Left ventricle myocardium inferior (tissue), 1 donor: ENCODE measurements at places on chromosomes 13 and 19. TPM values are rescaled to one million over a fixed set of nuclear protein-coding genes. Genes with fewer than 3 reads are reported as not detected.

Gene CDX2
- not detected for total RNA-seq

- no peak overlapping the region for H3K27ac ChIP-seq
- H3K27me3 ChIP-seq, result no peaks in the 10 kb centered on the region
- no peak for DNase-seq
- no peak overlapping the region for H3K4me3 ChIP-seq
- no peaks in the 10 kb centered on the region for H3K4me1 ChIP-seq
These were observed 7.2 kb upstream of the ASPDH start for GRCh38 chr19:50520822-50521465.

DNA sequence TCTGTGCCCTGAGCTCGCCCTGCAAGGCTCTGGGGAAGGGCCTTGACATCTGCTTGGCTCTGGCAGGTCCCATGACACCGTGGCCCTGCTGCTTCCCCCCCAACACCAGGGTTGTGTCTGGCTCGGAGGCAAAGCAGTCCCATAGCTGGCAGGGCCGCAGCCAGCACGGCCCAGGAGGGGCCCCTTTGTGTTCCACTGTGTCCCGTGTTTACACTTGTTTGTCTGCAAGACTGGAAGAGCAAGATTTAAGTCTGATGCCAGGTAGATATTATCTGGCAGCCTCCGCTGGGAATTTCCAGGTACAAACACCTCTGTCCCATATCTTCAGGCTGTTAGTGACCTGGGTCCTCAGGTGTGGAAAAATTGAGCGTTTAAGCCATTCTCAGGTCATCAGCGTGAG, 44.3 kb downstream of the MCF2L start:
- H3K27ac ChIP-seq, result no peak overlapping the region
- H3K27me3 ChIP-seq, result no peaks in the 10 kb centered on the region
- H3K4me3 ChIP-seq, result no peak overlapping the region
- H3K36me3 ChIP-seq, result peaks cover 33% of the 10 kb centered on the region
- DNase-seq, result no peak
- H3K4me1 ChIP-seq, result peaks cover 30% of the 10 kb centered on the region

DNA sequence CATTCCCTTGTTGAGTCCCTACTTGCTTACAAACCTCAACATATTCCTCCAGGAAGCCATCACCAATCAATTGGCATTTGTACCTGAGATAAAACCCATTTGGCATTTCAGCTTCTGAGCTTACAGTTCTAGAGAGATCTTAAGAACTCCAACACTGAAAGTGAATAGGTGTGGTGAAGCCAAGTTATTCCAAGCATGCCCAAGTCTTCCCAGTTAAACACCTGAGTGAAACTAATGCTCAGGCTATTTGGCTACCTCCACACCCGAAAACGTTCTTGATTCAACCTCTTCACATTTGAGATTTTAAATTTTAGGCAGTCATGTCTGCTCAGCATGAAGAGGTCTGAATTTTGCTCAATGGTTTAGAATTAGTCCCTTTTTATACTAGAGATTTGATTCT, 2.5 kb upstream of the SCEL start:
- peaks cover 19% of the 10 kb centered on the region for H3K27me3 ChIP-seq
- no peaks in the 10 kb centered on the region for H3K36me3 ChIP-seq
- H3K27ac ChIP-seq, result no peak overlapping the region
- H3K4me1 ChIP-seq, result no peaks in the 10 kb centered on the region
- H3K4me3 ChIP-seq, result no peak overlapping the region

GRCh38 chr13:69324090-69324886, 783.3 kb upstream of the ATXN8OS start:
- H3K36me3 ChIP-seq, result no peaks in the 10 kb centered on the region
- no peak overlapping the region for H3K4me3 ChIP-seq
- H3K4me1 ChIP-seq, result no peaks in the 10 kb centered on the region
- no peak overlapping the region for H3K27ac ChIP-seq
- no peak for DNase-seq

- peak; percentile 51 for DNase-seq
- peaks cover 57% of the 10 kb centered on the region for H3K4me1 ChIP-seq
- H3K27ac ChIP-seq, result no peak overlapping the region
- no peaks in the 10 kb centered on the region for H3K36me3 ChIP-seq
- H3K27me3 ChIP-seq, result peaks cover 100% of the 10 kb centered on the region
- peak overlapping the region; percentile 56 for H3K4me3 ChIP-seq
These were observed 2.7 kb downstream of the VSTM2B start for GRCh38 chr19:29528350-29528945.

GRCh38 chr19:45863335-45863839, 440 bp upstream of the SYMPK start:
- peaks cover 23% of the 10 kb centered on the region for H3K36me3 ChIP-seq
- no peak overlapping the region for H3K27ac ChIP-seq
- peaks cover 40% of the 10 kb centered on the region for H3K27me3 ChIP-seq
- H3K4me3 ChIP-seq, result peak overlapping the region; percentile 98
- DNase-seq, result no peak

DNA sequence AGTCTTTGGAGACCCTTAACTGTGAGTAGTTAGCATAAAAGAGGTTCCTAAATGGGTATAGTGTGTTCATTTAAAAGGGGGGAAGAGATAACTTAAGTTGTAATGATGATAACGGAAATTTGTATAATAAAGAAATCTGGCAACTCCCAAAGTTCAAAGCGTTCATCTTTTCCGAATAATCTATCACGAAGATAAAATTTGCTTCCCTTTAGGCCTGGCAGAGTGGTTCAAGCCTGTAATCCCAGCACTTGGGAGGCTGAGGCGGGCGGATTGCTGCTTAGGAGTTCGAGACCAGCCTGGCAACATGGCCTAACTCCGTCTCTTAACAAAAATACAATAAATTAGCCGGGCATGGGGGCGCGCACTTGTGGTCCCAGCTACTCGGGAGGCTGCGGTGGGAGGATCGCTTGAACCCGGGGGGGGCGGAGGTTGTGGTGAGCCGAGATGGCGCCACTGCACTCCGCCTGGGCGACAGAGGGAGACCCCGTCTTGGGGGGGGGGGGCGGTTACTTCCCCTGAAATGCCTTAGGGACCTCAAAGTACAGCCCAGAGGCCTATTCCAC, 934 bp downstream of the N4BP2L2 start:
- H3K36me3 ChIP-seq, result peaks cover 25% of the 10 kb centered on the region
- peak overlapping the region; percentile 80 for H3K4me3 ChIP-seq
- no peaks in the 10 kb centered on the region for H3K27me3 ChIP-seq
- H3K27ac ChIP-seq, result peak overlapping the region; percentile 95
- peak; percentile 33 for DNase-seq

Gene ZNF433
- total RNA-seq, result 3.4 TPM

Gene ZSCAN22
- total RNA-seq, result 1.8 TPM

DNA sequence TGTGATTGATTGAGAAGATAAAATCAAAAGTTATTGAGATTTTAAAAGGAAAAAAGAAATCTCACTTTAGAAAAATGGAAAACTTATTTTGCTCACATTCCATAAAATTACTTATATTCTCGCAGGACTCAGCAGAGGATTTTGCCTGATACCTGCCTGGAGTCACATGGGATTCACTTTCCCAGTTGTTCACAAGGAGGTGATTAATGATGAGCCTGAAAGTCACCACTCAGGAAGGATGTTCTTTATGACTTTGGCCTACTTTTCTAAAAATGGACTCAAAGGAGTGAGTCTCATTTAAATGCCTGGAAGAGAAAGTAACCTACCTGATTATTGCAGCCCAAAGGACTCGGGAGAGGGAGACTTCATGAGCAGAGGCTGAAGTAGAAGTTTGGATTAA, 34.5 kb upstream of the FAM216B start:
- no peaks in the 10 kb centered on the region for H3K27me3 ChIP-seq
- H3K27ac ChIP-seq, result peak overlapping the region; percentile 75
- H3K36me3 ChIP-seq, result no peaks in the 10 kb centered on the region
- H3K4me3 ChIP-seq, result no peak overlapping the region

DNA sequence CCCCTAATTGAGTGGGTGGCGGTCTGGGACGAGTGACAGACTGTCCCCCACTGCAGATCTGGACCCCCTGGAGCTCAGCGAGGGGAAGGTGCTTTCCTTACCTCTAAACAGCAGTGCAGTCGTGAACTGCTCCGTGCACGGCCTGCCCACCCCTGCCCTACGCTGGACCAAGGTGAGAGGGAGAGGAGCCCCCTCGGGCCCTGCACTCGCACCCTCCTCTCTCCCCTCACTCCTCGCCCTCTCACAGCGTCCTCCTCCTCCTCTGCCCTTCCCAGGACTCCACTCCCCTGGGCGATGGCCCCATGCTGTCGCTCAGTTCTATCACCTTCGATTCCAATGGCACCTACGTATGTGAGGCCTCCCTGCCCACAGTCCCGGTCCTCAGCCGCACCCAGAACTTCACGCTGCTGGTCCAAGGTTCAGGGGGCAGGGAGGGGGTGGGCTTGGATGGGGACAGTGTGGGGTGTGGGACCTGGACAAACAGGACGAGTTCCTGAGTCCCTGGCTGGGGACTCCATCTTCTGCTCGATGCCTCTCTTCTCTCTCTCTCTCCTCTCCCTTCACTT, 9.6 kb downstream of the BCAM start:
- H3K27me3 ChIP-seq, result no peaks in the 10 kb centered on the region
- H3K4me1 ChIP-seq, result peaks cover 30% of the 10 kb centered on the region
- no peak for DNase-seq
- H3K27ac ChIP-seq, result no peak overlapping the region

- no peak for DNase-seq
- H3K36me3 ChIP-seq, result no peaks in the 10 kb centered on the region
These were observed 960 bp upstream of the GSX1 start for GRCh38 chr13:27791146-27791900.

GRCh38 chr13:22061806-22062391, 391.0 kb downstream of the FGF9 start:
- H3K4me1 ChIP-seq, result no peaks in the 10 kb centered on the region
- H3K4me3 ChIP-seq, result no peak overlapping the region
- H3K36me3 ChIP-seq, result no peaks in the 10 kb centered on the region
- DNase-seq, result no peak

Gene AP1M1
- total RNA-seq, result 38.5 TPM

DNA sequence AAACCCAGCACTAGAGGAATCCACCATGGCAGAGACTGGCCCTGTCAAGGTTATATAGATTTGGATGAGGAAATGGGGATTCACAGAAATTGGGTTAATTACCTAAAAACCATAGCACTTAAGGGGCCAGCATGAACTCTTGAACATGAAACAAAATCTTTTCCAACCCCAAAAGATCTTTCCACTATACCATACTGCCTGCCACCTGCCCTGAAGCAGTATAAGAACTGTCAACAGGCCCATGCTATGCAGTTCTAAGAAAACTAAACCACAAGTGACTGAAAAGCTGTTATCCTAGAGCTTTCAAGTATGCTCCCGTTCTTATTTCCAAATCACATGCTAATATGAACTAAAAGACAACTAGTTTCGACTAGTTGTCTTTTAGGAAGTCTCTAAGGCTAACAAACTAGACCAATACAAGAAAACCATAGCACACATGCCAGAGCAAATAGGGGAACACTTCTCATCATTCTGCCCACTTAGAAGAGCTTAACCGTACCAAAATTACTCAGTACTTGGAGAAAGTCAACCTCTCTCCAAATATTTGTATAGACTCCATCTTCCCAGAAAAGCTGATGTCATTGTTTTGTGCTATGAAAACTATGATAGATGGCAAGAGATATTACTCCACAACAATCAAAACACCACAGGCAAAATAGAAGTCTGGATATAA, 27.5 kb downstream of the HSPH1 start:
- peaks cover 49% of the 10 kb centered on the region for H3K36me3 ChIP-seq
- no peak for DNase-seq
- H3K27me3 ChIP-seq, result no peaks in the 10 kb centered on the region

Gene FARP1
- total RNA-seq, result 17.6 TPM

Gene ARHGAP33
- 3.8 TPM for total RNA-seq

DNA sequence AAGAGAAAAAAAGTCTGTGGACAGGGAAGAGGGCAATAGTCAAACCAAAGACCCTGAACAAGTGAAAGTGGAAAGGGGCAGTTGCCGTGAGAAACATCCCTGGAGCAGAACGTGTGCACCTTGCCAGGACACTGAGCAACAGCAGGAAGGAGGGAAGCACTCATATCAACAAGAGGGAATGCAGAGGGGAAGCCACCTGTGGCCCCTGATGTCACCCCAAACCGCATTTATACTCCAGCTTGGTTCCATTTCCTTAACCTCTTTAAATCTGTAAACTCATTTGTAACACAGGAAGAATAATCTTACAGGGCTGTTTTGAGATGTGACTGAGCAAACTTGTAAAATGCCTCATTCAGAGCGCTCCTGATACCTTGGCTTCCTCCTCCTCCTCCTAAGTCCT, 698.8 kb downstream of the DIAPH3 start:
- peaks cover 6% of the 10 kb centered on the region for H3K4me1 ChIP-seq
- no peak overlapping the region for H3K4me3 ChIP-seq
- no peaks in the 10 kb centered on the region for H3K27me3 ChIP-seq
- DNase-seq, result no peak
- H3K27ac ChIP-seq, result no peak overlapping the region

Gene IGFL4
- total RNA-seq, result not detected

Gene ZNF440
- 3.7 TPM for total RNA-seq

Gene ANKLE1
- 0.11 TPM for total RNA-seq

Gene CD209
- total RNA-seq, result 7.0 TPM

Gene CD79A
- total RNA-seq, result not detected

DNA sequence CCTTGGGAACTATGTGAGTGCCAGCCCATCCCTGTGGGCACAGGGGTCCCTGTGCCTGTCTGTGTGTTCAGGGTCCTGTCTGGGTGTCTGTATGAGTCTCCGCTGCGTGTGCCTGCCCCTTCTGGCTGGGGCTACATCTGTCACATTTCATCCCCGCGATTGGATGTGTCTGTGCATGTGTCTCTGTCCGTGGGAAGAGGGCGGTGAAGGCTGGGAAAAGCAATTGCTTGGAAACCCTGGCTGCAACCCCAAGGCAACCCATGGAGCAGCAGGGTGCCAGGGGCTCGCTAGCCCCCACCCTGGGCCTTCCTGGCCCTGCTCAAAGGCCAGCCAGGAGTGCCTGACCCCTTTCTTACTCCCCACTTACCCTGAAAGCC, 1.4 kb downstream of the MAG start:
- DNase-seq, result no peak
- peaks cover 76% of the 10 kb centered on the region for H3K27me3 ChIP-seq
- no peak overlapping the region for H3K27ac ChIP-seq
- no peak overlapping the region for H3K4me3 ChIP-seq
- H3K36me3 ChIP-seq, result no peaks in the 10 kb centered on the region

DNA sequence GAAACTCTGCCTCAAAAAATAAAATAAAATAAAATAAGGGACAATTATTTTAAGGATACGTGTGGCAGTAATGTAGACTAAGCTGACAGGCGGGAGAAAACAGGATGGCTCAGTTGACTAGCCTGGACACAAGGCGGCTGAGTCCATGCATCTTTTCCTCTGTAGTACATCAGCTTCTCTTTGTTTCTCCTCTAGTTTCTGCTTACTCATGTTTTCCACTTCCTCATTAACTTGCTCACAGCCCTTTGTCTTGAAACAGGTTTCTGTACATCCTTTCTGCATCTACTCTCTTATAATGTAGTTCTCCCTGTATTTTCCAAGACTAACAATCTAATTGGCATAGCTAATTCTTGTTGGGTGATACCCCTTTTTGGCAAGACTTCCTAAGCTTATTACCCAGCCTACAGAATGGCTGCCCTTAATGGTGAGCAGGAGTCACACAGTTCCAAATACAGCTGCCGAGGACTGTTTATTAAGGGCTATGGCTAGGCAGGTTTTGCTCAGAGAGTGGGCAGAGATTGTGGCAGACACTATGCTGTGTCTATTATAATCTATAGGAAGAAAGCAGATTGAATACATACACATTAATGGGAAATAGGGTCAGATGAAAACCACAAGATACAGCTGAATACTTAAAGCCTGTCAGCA, 58.7 kb upstream of the KLF5 start:
- H3K4me1 ChIP-seq, result no peaks in the 10 kb centered on the region
- DNase-seq, result no peak
- no peaks in the 10 kb centered on the region for H3K27me3 ChIP-seq
- peaks cover 25% of the 10 kb centered on the region for H3K36me3 ChIP-seq
- H3K27ac ChIP-seq, result no peak overlapping the region
- no peak overlapping the region for H3K4me3 ChIP-seq

GRCh38 chr13:76711550-76712182, 174.5 kb downstream of the KCTD12 start:
- no peaks in the 10 kb centered on the region for H3K36me3 ChIP-seq
- no peak overlapping the region for H3K4me3 ChIP-seq
- H3K27me3 ChIP-seq, result no peaks in the 10 kb centered on the region
- peak overlapping the region; percentile 74 for H3K27ac ChIP-seq
- no peak for DNase-seq

Gene POU2F2
- 1.2 TPM for total RNA-seq
